ENCODE measurements at places on chromosomes 11 and 22.
A peak's percentile ranks its signal among the peaks of the same experiment; 100 is the strongest.

DNA sequence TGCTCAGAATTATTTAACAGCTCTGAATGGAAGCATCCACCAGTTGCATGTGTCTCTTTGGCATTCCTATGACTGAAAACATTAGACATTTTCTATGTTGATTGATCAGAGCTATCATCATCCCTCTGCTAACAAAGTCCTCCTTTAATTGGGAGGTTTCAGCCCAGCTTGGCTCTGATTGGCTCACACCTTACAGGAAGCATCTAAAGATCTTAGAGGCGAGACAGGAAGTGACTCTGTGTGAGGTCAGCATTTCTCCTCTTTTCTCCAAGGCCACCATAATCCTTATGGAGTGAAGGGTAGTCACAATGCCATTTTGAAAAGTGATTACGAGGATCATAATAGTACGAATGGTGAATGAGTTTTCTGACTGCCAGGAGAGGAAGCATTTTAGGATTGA, 260.8 kb downstream of the MIAT start:
- no peaks in the 10 kb centered on the region for H3K27me3 ChIP-seq
- H3K27ac ChIP-seq: no peak overlapping the region
- no peak overlapping the region for H3K4me3 ChIP-seq
- DNase-seq: no peak

- H3K4me3 ChIP-seq: no peak overlapping the region
- DNase-seq: no peak
- peaks cover 26% of the 10 kb centered on the region for H3K4me1 ChIP-seq
Observed at GRCh38 chr11:57276169-57276970, 39.3 kb upstream of the APLNR start.

GRCh38 chr11:12778240-12778905, 104.2 kb downstream of the TEAD1 start:
- H3K4me3 ChIP-seq: no peak overlapping the region
- no peak for DNase-seq
- peaks cover 2% of the 10 kb centered on the region for H3K36me3 ChIP-seq
- H3K27ac ChIP-seq: peak overlapping the region; percentile 89
- H3K27me3 ChIP-seq: peaks cover 4% of the 10 kb centered on the region

DNA sequence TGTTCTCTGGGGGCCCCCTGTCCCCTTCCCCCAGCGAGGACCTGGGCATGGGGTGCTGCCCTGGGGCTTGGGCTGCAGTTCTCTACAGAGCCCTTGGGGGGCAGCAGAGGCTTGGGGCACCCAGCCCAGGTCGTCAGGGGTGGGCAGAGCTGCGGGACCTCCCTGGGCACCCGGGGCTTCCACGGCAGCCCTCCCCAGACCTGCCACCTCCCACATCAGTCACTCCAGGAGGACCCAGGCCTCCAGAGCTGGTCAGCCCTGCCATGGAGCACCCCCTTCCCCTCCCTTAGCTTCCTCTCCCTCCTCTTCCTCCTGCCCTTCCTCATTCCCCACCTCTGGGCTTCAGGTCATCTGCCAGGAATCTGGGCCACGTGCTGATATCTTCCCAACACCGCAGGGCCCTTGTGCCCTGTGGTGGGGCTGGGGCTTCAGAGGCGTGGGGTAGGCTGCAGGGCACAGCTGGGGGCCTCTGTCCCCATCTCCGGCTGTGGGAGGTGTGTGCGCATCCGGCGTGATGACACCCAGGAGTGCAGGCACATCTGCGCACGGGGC, 5.8 kb downstream of the TSPAN4 start:
- H3K4me3 ChIP-seq: no peak overlapping the region
- H3K36me3 ChIP-seq: no peaks in the 10 kb centered on the region
- H3K27me3 ChIP-seq: peaks cover 12% of the 10 kb centered on the region
- peaks cover 3% of the 10 kb centered on the region for H3K4me1 ChIP-seq
- DNase-seq: peak; percentile 70

DNA sequence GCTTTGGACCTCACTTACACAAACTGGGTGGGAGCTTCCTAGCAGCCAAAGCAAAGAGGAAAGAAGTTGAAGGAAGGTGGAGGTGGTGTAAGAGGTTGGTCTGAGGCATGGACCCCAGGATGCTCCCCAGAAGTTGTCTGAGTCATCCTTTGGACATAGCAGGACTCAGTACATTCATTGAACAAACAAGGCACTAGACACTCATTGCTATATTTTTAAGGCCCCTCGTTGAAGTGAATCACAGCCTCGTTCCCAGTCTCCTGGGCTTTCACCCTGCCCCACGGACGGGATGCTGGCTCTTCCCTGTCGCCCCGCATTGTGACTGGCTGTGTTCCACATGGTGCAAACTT, 95.9 kb upstream of the FGF3 start:
- no peak for DNase-seq
- no peaks in the 10 kb centered on the region for H3K36me3 ChIP-seq
- no peak overlapping the region for H3K27ac ChIP-seq
- H3K4me1 ChIP-seq: no peaks in the 10 kb centered on the region
- H3K27me3 ChIP-seq: peaks cover 9% of the 10 kb centered on the region
- no peak overlapping the region for H3K4me3 ChIP-seq

- no peaks in the 10 kb centered on the region for H3K36me3 ChIP-seq
- H3K4me1 ChIP-seq: no peaks in the 10 kb centered on the region
- no peaks in the 10 kb centered on the region for H3K27me3 ChIP-seq
- DNase-seq: no peak
- no peak overlapping the region for H3K4me3 ChIP-seq
Observed at GRCh38 chr22:44557064-44557748, 59.2 kb upstream of the RTL6 start.

DNA sequence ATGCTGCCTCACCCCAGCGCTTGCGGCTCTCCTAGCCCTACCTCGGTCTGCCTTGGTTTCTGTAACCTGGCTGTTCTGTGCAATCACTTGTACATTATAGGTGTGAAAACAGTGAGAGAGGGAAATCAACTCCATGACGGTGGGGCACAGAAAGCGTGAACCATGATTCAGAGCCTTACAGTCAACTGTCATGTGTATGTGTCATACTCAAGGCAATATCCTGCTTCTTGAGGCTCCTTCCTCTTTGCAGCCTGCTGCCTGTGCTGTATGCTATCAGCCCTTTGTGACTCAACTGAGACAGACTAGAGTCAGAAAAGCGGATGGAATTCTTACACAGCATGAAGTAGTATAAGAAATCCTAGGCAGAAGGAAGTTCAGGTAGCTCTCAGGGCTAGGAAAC, 2.1 kb downstream of the NRIP3 start:
- H3K27me3 ChIP-seq: peaks cover 11% of the 10 kb centered on the region
- H3K4me1 ChIP-seq: peaks cover 15% of the 10 kb centered on the region
- H3K36me3 ChIP-seq: peaks cover 9% of the 10 kb centered on the region

- H3K27me3 ChIP-seq: peaks cover 1% of the 10 kb centered on the region
- no peaks in the 10 kb centered on the region for H3K36me3 ChIP-seq
- H3K27ac ChIP-seq: no peak overlapping the region
- H3K4me3 ChIP-seq: no peak overlapping the region
Observed at GRCh38 chr11:115168229-115168671, 336.0 kb downstream of the CADM1 start.

DNA sequence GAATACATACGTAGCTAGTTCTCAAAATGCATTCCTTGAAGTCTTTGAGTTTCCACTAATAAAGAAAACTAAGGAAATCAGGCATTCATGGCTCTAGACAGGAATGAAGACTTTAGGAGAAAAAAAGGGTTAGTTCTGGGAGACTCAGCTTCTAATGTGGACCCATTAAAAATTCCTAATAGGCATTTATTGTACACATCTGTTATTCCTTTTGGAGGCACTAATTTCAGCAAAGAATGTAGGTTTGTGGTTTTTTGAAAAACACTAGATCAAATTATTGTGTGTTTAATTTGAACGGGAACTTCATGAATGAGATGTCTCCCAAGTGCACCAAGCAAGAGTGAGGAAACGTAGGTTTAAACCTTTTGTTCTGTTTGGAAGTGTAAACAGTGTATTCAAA, 42.7 kb downstream of the PARVA start:
- H3K27me3 ChIP-seq: no peaks in the 10 kb centered on the region
- no peak for DNase-seq
- no peak overlapping the region for H3K27ac ChIP-seq
- H3K4me1 ChIP-seq: peaks cover 6% of the 10 kb centered on the region
- no peak overlapping the region for H3K4me3 ChIP-seq

DNA sequence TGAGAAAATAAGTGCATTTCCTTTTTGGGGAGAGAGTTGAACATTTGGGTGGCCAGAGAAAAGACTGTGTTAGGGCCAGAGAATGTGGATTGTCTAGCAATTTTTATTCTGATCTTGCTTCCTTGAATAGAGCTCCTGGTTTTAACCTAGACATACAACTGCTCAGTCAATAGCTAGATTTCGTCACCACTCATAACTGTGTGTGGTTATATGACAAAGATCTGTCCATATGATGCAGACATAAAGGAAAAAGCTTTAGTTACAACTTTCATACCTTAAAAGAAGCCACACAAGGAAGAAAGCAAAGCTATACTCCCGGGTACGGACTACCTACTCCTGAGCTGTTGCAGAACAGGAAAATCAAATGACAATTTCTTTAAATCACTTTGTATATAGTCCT, 37.2 kb downstream of the MS4A6A start:
- H3K4me1 ChIP-seq: peaks cover 4% of the 10 kb centered on the region
- no peaks in the 10 kb centered on the region for H3K27me3 ChIP-seq
- H3K27ac ChIP-seq: no peak overlapping the region
- H3K36me3 ChIP-seq: no peaks in the 10 kb centered on the region
- H3K4me3 ChIP-seq: no peak overlapping the region

- H3K36me3 ChIP-seq: no peaks in the 10 kb centered on the region
- DNase-seq: no peak
- H3K27me3 ChIP-seq: peaks cover 5% of the 10 kb centered on the region
- no peak overlapping the region for H3K4me3 ChIP-seq
- H3K27ac ChIP-seq: no peak overlapping the region
Observed at GRCh38 chr11:117911694-117912093, 17.5 kb downstream of the TMPRSS13 start.

- peaks cover 10% of the 10 kb centered on the region for H3K27me3 ChIP-seq
- H3K36me3 ChIP-seq: no peaks in the 10 kb centered on the region
- H3K27ac ChIP-seq: no peak overlapping the region
- DNase-seq: no peak
- no peak overlapping the region for H3K4me3 ChIP-seq
Observed at GRCh38 chr22:39474351-39475111, 17.7 kb downstream of the MGAT3 start.

DNA sequence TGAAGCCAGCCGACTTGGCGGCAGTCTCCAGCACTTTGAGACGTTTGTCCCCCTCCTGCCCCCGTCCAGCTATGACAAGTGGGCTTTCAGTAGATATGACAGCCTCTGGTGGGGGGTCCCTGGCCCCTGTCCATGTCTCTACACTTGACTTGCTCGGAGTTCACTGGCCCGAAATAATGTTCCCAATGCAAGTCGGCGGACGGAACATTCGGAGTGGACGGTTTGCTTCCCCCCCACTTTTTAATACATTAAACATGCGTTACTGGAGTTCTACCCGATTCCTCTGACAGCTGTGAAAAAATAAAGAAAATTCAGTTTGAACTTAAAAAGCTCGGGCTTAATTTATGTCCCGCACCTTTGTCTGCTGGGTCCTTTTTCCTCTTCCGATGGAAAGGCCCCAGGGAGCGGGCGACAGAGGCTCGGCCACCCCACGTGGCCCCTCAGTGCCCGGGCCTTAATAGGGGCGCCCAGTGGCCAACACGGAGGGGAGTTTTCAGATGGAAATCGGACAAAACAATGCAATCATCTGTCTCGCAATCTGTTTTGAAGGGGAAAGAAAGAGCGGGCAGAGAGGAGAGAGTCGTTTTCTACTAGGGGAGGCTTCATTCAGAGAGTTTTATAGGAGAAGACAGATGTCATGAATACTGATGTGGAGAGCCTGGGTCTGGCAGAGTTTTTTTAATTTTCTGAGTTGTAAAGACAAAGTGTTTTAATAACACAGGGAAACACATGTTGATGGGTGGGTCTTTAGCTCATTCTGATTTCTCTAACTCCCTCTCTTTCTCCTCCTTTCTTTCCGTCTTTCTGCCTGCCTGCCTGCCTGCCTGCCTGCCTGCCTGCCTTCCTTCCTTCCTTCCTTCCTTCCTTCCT, 50.2 kb downstream of the SMIM38 start:
- no peaks in the 10 kb centered on the region for H3K36me3 ChIP-seq
- no peaks in the 10 kb centered on the region for H3K4me1 ChIP-seq
- peaks cover 9% of the 10 kb centered on the region for H3K27me3 ChIP-seq
- no peak overlapping the region for H3K27ac ChIP-seq
- no peak for DNase-seq

DNA sequence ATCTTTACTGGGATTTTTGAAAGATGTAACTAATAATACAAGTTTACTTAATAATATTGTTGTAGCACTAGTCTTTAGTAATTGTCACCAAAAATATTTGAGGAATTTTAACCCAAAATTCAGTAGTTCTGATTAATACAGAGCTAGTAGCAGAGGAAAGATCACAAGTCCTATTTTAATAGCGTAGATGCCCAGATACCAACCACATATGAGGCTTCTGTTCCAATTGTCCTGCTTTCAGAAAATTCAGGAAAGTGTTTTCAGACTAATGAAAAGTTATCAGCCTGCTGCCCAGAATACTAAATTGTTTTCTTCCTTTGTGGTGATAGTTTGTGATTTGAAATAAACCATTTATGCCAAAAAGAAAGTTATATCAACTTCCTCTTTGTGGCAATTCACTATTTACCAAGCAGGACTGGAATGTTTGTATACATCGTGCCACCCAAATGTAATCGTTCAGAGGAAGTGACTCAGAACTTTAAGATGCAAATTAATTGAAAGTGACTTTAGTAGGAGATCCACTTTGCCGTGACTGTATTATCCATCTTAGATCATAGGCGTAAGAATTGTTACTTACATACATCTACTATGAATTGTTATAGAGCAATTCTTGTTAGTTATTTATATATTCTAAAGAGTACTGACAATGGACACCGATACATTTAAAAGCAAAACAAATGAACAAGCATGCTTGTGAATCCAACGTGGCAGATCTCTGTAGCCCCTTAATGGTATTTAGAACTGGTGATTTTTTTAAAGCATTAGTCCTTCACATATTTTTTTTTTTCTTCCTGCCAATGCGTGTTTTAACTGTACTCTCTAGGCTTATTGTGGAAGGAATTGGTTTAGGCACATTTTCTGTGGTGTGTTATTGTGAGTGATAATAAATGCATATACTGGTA, 231.0 kb downstream of the DDX10 start:
- H3K27ac ChIP-seq: no peak overlapping the region
- H3K4me3 ChIP-seq: no peak overlapping the region
- H3K27me3 ChIP-seq: no peaks in the 10 kb centered on the region
- peaks cover 5% of the 10 kb centered on the region for H3K36me3 ChIP-seq

DNA sequence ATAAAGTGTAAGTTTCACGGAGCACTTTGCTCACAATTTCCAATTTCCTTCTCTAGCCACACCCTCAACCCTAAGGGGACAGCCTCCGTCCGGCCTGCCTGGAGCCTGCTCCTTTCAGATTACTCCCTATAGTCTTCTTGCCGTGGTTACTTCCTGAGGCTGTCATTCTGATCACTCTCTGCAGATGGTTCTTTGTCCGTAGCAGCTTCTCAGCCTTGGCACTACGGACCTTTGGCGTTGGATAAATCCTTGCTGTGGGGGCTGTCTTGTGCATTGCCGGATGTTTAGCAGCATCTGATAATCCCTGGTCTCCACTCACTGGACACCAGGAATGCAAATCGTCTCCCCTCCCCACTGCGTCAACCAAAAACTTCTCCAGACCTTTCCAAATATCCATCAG, 447.5 kb upstream of the KIRREL3 start:
- DNase-seq: no peak
- no peaks in the 10 kb centered on the region for H3K36me3 ChIP-seq
- no peaks in the 10 kb centered on the region for H3K27me3 ChIP-seq

GRCh38 chr22:47534804-47535410, 772.5 kb downstream of the TBC1D22A start:
- no peaks in the 10 kb centered on the region for H3K4me1 ChIP-seq
- no peak overlapping the region for H3K4me3 ChIP-seq
- no peak for DNase-seq
- H3K36me3 ChIP-seq: peaks cover 15% of the 10 kb centered on the region
- no peak overlapping the region for H3K27ac ChIP-seq
